ENCODE measurements at places on chromosomes 2 and 18. TPM values are rescaled to one million over a fixed set of nuclear protein-coding genes. Genes with fewer than 3 reads are reported as not detected.

Gene SLC9A2
- 0.78 TPM for total RNA-seq

Gene PRR30
- total RNA-seq = not detected

Gene AQP12A
- total RNA-seq = not detected

Gene PLGLB1
- 0.28 TPM for total RNA-seq

Gene CHAC2
- total RNA-seq = 14.3 TPM

Gene OSR1
- 0.18 TPM for total RNA-seq

Gene UGT1A3
- total RNA-seq = 0.88 TPM

Gene SKA1
- 29.4 TPM for total RNA-seq

Gene G6PC2
- total RNA-seq = not detected

Gene GDF7
- not detected for total RNA-seq

Gene C2orf69
- 12.8 TPM for total RNA-seq

Gene SERPINB2
- total RNA-seq = 205 TPM

Gene CRYGC
- total RNA-seq = not detected

Gene RESP18
- total RNA-seq = not detected

Gene CPLX4
- total RNA-seq = not detected

Gene TEX51
- not detected for total RNA-seq

Gene CPS1
- total RNA-seq = 19.2 TPM

Gene RAPGEF4
- total RNA-seq = 1.1 TPM

Gene YWHAQ
- 376 TPM for total RNA-seq

Gene IL1RL1
- 0.20 TPM for total RNA-seq

Gene PTPRN
- total RNA-seq = not detected

Gene MYO5B
- 8.4 TPM for total RNA-seq

Gene GCA
- 9.2 TPM for total RNA-seq

Gene PROM2
- 40.7 TPM for total RNA-seq

Gene KIAA2012
- not detected for total RNA-seq

Gene RBMS1
- total RNA-seq = 65.0 TPM

Gene MREG
- total RNA-seq = 23.5 TPM

Gene ANKRD62
- total RNA-seq = not detected

Gene MROH2A
- total RNA-seq = 0.11 TPM

Gene LIMS4
- total RNA-seq = 1.0 TPM

Gene ARHGAP25
- total RNA-seq = 19.6 TPM

Gene NTSR2
- total RNA-seq = not detected

Gene SH2D6
- total RNA-seq = 0.25 TPM

Gene TMEM200C
- total RNA-seq = 0.14 TPM

Gene DDX1
- 124 TPM for total RNA-seq

Gene PARD3B
- total RNA-seq = 1.5 TPM

Gene RAD51AP2
- 0.10 TPM for total RNA-seq

Gene BARD1
- total RNA-seq = 21.1 TPM

Data from foreskin keratinocyte (primary cell).